ENCODE measurements at places on chromosomes 12 and 14.

- no peak for DNase-seq
These were observed 8.8 kb downstream of the DTX1 start for GRCh38 chr12:113065126-113066007.

DNA sequence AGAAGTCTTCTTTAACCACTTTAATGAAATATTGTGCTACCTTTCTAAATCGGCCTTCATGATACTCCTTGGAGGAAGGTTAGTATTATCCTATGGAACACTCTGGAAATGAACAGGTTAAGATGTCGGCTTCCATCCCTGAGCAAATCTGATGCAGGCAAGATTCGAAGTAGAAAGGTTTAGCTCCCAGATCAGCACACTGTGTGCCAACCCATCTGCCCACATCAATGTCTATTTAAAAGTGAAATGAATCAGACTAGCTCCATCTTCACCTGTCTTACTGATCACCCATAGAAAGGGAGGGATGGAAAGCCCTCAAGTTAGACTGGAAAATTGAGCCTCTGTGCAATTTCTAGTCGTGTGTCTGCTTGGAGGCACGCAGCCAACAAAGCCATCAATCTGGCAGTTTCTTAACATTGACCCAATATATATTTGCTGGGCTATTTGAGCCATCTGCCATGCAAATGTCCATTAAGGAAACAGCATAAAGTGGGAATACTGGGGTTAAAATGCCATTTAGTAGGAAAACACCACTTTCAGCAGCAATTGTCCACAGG is 506.1 kb downstream of the RMST start:
- DNase-seq: no peak

DNA sequence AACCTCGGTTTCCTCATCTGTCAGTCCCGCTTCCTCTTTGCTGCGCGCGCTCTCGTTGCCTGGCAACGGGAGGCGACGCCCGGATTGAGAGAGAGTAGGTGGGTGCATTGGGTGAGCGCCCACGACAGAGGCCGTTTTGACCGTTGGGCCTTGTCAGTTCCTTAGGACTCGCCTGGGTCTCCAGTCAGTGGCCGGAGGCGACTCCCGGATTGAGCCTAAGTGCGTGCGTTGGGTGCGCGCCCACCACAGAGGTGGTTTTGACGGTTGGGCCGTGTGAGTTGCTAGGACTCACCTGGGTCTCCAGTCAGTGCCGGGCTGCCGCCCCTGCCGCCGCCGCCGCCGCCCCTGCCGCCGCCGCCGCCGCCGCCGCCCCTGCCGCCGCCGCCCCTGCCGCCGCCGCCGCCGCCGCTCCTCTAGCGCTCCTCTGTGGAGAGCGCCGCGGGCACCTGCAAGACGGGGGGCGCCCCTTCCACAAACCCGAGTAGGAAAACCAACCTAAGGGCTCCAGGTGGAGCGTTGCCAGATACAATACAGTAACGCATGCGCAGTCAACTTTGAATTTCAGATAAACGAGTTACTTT is 37.2 kb downstream of the APOBEC1 start:
- DNase-seq: no peak

DNA sequence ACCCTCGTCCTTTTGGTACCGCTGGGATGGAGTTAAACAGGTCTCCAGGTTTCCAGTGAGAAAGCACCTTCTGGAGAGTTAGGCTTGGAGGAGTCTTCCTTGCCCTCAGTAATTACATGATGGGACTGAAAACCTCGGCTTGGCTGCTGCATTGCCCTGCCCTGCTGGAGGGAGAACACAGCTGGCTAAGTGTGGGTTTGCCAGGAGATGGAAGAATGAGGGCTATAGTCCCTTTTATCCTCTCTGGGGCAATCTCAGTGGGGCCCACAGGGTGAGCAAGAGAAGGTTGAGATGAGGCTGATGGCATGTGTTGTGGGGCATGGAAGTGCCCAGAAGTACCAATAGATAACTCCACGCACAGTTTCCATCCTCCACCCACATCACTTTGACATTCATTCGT is 23.2 kb upstream of the MEG3 start:
- no peak for DNase-seq

- DNase-seq: peak; percentile 80
These were observed 194.9 kb upstream of the OR4E1 start for GRCh38 chr14:21868442-21869046.

GRCh38 chr12:97645726-97646125 is 183.1 kb downstream of the RMST start:
- no peak for DNase-seq

- DNase-seq: no peak
These were observed 143.7 kb upstream of the DIO2 start for GRCh38 chr14:80354860-80355581.

DNA sequence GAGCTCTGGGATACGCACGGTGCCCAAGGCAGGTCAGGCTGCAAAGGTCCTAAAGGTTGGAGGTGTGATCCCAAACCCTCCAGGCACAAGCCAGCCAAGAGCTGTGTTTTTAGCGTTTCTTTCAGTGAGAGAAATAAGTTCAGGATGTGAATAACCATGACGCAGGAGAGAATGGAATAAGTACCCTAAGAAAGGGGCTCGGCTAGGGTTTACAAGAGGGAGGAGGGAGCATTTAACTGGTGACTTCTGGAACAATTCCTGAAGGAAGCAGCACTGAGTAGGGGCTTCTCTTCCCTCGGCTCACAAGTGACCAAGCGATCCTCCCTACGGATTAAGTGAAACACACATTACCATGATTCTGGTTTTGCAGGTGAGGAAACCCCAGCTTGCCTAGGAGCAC is 29.4 kb downstream of the SSH1 start:
- DNase-seq: no peak

DNA sequence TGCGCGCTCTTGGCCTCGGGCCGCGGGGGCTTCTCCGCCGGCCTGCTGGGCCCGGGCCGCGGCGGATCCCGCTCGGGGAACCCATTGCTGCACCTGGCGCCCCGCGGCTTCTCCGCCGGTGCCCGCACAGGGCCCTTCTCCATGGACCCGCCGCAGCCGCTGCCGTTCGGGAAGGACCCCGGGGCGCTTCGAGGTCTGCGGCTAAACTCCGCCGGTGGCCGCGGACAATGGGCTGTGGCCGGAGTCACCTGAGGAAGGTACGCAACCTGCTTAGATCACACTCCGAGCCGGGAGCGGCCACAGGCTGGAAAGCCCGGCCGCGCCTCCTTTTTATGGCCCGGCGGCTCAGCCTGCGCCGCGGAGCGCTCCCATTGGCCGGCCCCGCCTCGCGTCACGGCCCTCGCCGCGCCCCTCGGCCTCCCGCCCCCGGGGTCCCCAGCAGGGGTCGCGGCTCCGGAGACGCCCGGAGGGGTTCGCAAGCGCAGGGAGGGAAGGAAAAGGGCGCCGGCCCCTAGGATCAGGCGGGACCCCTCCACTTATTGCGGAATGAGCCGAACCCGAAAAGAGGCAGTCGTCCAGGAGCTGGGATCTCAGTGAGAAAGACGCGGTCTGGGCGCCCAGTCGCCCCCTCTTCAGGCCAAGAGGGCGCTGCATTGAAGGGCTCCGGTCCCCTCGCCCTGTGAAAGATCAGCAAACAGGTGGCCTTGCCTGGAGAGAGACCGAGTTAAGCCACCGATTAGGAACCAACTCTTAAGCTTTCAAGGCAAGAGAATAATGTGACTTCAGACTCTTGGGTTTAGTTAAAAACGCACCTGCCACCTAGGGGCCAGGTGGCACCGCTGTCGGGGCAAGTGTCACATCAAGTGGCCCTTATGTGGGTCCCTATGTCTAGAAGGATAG is at the start of gene GCH1:
Gene GCH1 (minus strand): TSS at position 306 of the 900 bp plus-strand sequence. CDS start 163 bp downstream, at position 143.
- peak; percentile 79 for DNase-seq

- DNase-seq: peak; percentile 52
These were observed 925 bp downstream of the DICER1 start for GRCh38 chr14:95156161-95157047.

- DNase-seq: no peak
These were observed 129.6 kb downstream of the LMNTD1 start for GRCh38 chr12:25423355-25424050.

DNA sequence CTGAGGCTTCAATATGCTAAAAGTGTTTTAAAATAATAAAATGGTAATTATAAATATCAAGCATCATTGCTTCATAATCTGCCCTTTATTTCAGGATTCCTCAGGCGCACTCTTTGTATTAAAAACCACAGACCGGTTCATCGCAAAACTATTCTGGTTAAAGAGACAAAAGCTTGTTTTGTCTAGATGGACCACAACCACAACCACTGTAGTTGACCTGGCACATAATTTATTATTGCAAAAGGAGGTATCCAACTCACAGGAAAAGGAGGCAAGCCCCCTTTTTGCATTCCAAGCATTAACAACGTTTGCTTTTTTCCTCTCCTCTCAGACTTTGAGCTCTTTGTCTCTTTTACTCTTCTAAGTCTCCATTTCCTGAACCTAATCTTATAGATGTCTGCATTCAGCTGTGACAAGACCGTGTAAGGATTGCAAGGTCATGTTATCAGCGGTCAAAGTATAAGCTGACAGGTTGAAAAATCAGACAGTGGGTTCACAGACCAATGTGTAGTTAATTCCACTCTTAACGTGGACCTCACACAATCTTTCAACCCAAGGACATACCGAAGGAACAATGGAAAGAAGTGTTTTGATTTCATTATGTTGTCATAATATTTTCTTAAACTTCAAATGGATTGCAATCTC is 1057.6 kb downstream of the GALC start:
- no peak for DNase-seq

DNA sequence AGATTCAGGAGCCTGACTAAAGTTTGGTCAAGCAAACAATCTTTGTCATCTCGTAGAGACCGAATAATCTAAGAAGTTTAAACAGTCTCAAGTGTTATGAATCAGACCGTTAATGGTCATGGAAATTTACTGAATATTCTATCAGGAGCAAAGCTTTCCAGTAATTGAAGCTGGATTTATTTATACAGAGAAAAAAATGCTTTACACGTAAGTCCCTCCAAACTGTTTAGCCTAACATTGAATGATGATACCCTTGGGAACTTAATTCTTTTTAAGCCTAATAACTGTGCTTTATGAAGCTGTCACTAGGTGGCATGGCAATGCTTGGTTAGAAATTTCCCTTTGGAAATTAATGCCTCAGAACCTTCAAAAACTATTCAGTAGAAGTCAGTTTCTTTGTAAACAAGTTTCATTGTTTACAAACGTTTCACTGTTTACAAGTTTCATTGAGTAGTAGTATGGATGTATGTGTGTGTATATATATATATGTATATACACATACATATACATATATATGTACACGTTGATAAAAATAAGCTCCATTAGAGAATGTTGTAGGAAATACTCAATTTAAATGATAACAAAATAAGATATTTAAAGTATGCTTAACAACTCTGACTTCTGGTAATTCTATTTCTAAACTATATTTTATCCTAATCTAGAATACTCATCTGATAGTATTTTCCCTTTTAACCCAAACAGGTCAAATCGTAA is 32.1 kb downstream of the DEPDC4 start:
- no peak for DNase-seq

DNA sequence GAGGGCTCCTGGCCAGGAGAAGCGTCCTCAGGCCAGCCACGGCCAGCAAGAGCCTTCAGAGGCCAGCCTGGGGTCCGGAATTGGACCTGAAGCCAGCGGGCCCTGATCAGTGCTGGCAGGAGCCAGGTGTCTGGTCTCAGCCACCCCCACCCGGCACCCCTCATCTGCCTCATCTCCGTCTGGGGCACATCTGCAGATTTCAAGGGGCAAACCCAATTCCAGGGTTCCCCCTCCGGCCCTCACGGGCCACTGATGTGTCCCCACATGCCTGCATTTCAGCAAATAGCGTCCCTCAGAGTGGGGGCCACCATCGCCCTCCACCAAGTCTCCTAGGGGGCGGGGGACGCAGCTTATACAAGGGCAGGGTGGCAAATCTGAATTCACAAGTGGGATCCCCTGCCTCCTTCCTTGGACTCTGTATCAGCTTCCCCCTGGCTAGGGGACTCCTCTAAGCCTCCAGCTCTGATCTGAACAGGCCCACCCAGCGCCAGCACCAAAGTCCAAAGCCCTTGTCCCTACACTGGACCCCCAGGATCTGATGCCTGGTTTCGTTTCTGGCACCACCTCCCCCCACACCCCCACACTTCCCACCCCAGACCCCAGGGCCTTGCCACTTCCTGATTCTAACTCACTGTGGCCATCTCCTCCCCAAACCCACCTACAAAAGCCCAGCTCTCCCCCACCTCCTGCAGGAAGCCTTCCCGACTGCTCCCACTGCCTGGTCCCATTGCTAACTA is 10.1 kb downstream of the TMEM179 start:
- DNase-seq: no peak

GRCh38 chr14:34081576-34082136 is 130.8 kb upstream of the EGLN3 start:
- DNase-seq: no peak

DNA sequence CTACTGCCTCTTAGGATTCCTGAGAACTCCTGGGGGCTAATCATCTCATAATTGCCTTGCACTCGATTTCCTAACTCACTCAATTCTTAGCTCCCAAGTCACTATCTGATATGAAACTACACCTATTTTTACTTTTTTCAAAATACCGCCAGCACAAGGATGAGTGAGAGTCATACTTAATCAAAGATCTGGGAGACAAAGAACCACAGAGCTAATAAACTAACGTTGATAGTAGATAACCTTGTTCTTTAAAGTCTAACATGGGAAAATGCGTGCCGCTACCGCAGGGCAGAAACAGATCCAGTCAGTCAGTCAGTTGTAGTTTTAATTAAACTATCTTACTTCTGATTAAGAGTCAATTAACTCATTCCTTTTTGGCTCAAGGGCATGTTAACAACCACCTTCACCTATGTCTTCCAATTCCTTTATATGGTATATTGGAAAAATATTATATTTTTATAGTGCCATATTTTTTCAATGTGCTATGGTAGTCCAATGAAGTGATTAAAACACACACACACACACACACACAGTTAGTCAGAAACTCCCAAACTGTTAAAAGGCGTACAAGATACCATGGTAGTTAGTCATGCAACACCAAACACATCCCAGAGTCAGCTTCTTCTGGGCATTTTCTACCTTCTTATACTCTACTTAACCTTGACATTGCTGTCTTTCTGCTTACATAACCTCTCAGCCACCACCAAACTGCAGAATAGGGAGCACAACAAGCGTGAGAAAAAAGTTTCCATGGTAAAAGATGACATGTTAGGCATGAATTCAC is 114.0 kb downstream of the KLHL28 start:
- DNase-seq: no peak

DNA sequence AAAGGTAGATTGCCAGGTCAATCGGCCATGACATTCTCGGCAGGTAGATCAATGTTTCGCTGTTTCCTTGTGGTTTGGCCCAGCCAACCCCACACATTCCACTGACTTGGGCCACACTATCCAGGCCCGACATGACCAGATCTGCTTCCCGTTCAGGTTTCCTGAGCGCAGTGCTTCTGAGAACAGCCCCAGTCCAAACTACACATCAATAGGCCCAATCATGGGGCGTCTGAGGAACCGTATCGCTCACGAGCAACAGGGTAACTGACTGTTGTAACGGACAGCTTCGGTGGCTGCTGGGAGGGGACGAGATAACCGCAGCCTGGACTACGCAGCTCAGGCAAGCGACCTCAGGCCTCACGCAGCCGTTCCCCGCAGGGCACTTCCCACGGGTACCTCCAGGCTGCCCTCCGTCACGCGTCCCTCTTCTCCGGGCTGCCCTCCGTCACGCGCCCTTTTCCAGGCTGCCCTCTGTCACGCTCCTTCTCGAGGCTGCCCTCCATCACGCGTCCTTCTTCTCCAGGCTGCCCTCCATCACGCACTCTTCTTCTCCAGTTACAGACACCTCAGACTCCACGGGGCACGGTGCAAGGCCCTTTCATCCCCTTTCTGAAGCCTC is 14.7 kb downstream of the ZNF605 start:
- no peak for DNase-seq
